ENCODE measurements at places on chromosomes 5 and 9.

DNA sequence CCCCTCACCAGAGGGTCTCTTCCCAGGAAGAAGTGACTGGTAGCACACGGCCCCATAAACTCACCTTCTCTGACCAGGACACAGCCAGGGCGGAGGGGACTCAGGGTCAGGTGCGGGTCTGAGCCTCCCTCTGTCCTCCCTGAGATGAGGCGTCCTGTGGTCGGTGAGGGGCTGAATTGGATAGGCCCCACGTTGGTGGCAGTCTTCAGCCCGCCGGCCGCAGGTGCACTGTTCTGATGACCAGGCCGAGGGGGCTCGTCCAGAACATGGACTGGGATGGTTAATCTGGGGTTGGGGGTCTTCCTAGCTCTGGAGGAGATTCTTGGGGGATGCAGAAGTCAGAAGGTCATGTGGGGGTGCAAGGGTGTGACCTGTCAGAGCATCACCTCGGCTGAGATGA is 102.2 kb upstream of the PPP1R26 start:
- H3K27me3 ChIP-seq, result peaks cover 13% of the 10 kb centered on the region
- H3K4me1 ChIP-seq, result no peaks in the 10 kb centered on the region
- no peak overlapping the region for H3K27ac ChIP-seq
- DNase-seq, result no peak
- no peak overlapping the region for H3K4me3 ChIP-seq

- no peak overlapping the region for H3K27ac ChIP-seq
- no peaks in the 10 kb centered on the region for H3K36me3 ChIP-seq
- no peak overlapping the region for H3K4me3 ChIP-seq
- DNase-seq, result no peak
These were observed 8.1 kb upstream of the CYSTM1 start for GRCh38 chr5:140166911-140167310.

DNA sequence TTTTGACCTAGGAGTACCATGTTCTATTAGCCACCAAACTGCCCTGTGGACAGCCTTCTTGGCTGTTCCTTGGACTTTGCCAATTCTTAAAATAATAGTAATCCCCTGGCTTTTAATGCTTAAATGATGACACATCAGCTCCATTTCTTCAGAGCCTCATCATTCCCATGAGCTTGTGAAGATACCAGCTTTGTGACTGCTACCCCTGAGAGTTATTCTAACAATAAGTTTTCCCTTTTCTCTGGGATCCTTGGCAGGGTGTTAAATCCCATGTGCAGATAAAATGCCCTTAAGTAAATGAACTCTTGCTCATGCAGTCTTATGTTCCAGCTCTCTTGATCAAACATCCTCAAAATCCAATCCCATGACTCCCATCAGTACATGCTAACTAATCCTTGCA is 415.3 kb downstream of the CETN3 start:
- no peak overlapping the region for H3K27ac ChIP-seq
- no peak for DNase-seq
- no peaks in the 10 kb centered on the region for H3K36me3 ChIP-seq
- no peak overlapping the region for H3K4me3 ChIP-seq

DNA sequence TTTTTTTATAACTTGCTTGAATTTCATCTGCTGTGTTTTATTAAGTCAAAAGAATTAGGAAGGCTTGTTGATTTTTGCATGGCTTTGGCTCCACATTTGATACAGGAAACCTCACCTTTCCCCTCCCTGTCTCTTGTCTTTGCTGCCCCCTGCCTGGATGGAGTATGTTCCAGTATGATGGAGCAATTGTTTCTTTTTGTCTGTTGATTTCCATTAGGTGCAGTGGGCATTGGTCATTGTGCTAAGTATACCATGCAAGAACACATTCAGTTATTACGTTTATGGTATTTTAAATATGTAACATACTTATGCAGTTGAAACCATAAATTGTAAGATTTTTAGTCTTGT is 19.6 kb downstream of the TJP2 start:
- H3K4me1 ChIP-seq, result peaks cover 24% of the 10 kb centered on the region
- no peak overlapping the region for H3K4me3 ChIP-seq
- no peak overlapping the region for H3K27ac ChIP-seq
- DNase-seq, result no peak
- no peaks in the 10 kb centered on the region for H3K27me3 ChIP-seq

DNA sequence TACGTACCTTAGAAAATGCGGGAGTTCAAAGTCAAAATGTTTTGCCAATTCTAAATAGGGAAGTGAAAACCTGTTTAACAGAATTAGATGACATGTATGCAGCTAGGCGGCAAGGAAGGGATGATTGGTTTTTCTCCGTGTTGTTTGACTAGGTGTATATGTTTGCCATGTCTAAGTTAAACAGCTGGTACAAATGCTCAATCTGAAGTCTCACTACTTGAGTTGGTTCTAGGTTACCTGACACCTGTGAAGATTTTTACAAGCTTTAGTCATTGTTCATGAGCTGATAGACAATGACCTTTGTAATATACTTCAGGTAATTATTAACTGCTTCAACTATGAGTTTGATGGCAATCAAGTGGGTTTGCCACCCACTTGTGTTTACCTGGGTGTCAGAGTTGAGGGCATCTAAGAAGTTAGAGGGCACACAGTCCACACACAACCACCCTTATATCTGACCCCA is 74.3 kb downstream of the SLC44A1 start:
- H3K4me1 ChIP-seq, result no peaks in the 10 kb centered on the region
- no peak overlapping the region for H3K4me3 ChIP-seq
- H3K27ac ChIP-seq, result no peak overlapping the region
- DNase-seq, result no peak

DNA sequence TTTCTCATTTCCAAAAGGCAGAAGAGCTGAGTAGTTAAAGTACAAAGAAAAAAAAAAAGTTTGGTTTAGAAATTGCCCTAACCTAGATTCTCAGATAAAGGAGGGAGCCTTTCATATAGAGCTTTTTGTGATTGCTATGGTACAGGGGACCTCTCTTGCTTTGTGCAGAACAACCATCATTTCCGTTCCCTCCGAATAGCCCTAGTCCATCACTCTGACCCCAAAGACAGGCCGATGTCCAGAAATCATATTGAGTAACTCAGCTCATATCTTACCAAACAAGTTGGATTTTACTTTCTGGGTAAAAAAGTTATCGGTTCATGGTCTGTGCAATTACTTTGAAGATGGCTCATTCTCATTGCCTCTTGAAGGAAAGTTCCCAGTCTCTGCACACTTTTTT is 36.7 kb upstream of the COL15A1 start:
- peak overlapping the region; percentile 9 for H3K27ac ChIP-seq
- no peaks in the 10 kb centered on the region for H3K27me3 ChIP-seq
- no peaks in the 10 kb centered on the region for H3K4me1 ChIP-seq

DNA sequence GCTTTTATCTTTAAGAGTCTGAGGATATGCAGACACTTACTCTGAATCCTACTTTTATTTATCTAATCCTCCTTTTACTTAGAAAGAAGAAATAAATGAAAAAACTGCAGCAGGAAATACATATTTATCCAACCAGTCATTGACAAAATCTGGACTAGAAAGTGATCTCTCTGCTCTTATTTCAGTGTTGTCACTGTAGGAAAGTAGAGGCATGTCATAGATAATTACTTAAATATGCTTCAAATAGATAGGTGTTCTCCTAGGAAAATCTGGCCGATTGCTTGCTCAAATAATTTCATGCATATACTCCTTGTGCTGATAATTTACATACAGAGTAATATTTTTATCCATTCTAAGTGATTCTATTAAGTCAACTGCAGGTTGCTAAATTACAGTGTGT is 2001.9 kb upstream of the C9orf72 start:
- no peaks in the 10 kb centered on the region for H3K4me1 ChIP-seq
- DNase-seq, result no peak
- no peaks in the 10 kb centered on the region for H3K27me3 ChIP-seq
- H3K4me3 ChIP-seq, result no peak overlapping the region
- no peak overlapping the region for H3K27ac ChIP-seq

- DNase-seq, result no peak
- no peaks in the 10 kb centered on the region for H3K4me1 ChIP-seq
- no peaks in the 10 kb centered on the region for H3K27me3 ChIP-seq
- no peak overlapping the region for H3K27ac ChIP-seq
- no peaks in the 10 kb centered on the region for H3K36me3 ChIP-seq
- H3K4me3 ChIP-seq, result no peak overlapping the region
These were observed 76.1 kb downstream of the SLC44A1 start for GRCh38 chr9:105320568-105320967.

- H3K27me3 ChIP-seq, result no peaks in the 10 kb centered on the region
- H3K27ac ChIP-seq, result peak overlapping the region; percentile 90
- DNase-seq, result peak; percentile 87
- peaks cover 6% of the 10 kb centered on the region for H3K36me3 ChIP-seq
- H3K4me1 ChIP-seq, result peaks cover 61% of the 10 kb centered on the region
These were observed 23.6 kb downstream of the PCDHGC5 start for GRCh38 chr5:141512390-141512910.

- no peak overlapping the region for H3K4me3 ChIP-seq
- H3K36me3 ChIP-seq, result no peaks in the 10 kb centered on the region
- no peak for DNase-seq
- peaks cover 2% of the 10 kb centered on the region for H3K27me3 ChIP-seq
These were observed 202.6 kb downstream of the TSSK1B start for GRCh38 chr5:113232221-113232620.

GRCh38 chr9:94703488-94704140 is 22.9 kb upstream of the AOPEP start:
- no peak for DNase-seq
- no peaks in the 10 kb centered on the region for H3K36me3 ChIP-seq
- no peaks in the 10 kb centered on the region for H3K27me3 ChIP-seq
- no peak overlapping the region for H3K27ac ChIP-seq
- H3K4me3 ChIP-seq, result no peak overlapping the region

- no peaks in the 10 kb centered on the region for H3K36me3 ChIP-seq
- DNase-seq, result no peak
- no peak overlapping the region for H3K27ac ChIP-seq
- H3K4me1 ChIP-seq, result peaks cover 6% of the 10 kb centered on the region
- H3K27me3 ChIP-seq, result no peaks in the 10 kb centered on the region
These were observed 9.2 kb downstream of the ARL15 start for GRCh38 chr5:54301220-54301619.

DNA sequence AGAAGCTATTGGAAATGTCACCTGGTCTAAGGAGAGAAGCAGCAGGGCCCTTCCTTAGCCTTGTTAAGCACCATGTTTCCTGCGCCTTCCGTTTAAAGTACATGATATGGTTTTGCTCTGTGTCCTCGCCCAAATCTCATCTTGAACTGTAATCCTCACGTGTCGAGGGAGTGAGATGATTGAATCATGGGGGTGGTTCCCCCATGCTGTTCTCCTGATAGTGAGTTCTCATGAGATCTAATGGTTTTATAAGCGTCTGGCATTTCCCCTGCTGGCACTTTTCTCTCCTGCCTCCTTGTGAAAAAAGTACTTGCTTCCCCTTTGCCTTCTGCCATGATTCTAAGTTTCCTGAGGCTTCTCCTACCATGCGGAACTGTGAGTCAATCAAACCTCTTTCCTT is 49.7 kb downstream of the PRDM6 start:
- H3K36me3 ChIP-seq, result no peaks in the 10 kb centered on the region
- H3K4me3 ChIP-seq, result no peak overlapping the region
- no peaks in the 10 kb centered on the region for H3K27me3 ChIP-seq
- H3K27ac ChIP-seq, result no peak overlapping the region

GRCh38 chr5:5490774-5491347 is 68.4 kb downstream of the ICE1 start:
- peak; percentile 71 for DNase-seq
- H3K4me1 ChIP-seq, result peaks cover 43% of the 10 kb centered on the region
- no peaks in the 10 kb centered on the region for H3K27me3 ChIP-seq
- H3K27ac ChIP-seq, result peak overlapping the region; percentile 23
- no peak overlapping the region for H3K4me3 ChIP-seq

DNA sequence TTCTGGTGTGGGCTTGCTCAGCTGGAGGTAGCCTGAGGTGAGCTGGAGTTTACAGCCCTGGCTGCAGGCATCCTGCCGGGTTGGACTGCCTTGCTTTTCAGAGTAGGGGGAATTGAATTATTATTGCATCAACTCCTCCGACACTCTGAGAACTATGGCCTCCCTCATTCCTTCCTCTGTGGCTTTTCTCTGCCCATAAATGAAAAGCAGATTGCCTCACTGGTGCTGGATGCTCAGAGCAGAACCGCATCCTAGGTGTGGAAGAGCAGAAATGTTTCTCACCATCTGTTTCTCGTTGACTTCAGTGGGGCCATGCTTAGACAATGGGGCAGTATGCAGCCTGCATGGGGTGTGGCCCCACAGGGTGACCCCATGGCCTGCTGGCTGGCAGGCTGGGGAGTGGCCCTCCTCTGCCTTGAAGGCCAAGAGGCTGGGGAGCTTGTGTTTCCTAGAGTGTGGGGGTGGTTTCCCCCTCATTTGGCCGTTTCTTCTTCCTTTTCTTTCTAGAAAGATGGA is 27.3 kb upstream of the TGFBI start:
- no peak for DNase-seq
- no peaks in the 10 kb centered on the region for H3K27me3 ChIP-seq
- no peak overlapping the region for H3K4me3 ChIP-seq

DNA sequence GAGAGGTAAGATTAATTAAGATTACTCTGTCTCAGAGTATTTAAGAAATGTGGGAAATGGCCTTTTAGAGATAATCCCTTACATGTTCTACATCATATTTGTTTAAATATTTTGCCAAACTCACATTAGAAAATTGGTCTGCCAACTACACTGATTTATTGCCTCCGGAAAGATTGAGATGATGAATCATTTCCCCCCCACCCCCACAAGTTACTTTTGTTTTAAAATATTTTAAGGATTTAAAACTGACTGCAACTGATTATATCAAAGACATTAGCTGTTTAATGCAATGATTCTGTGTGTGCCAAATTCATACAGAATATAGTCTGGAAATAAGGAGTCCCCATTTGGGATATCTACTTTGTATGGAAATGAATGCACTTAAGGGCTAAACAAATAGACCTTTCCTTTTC is 674.4 kb downstream of the PRR16 start:
- no peak for DNase-seq
- H3K4me3 ChIP-seq, result no peak overlapping the region
- H3K4me1 ChIP-seq, result no peaks in the 10 kb centered on the region
- H3K27ac ChIP-seq, result no peak overlapping the region

- H3K27ac ChIP-seq, result no peak overlapping the region
- H3K4me3 ChIP-seq, result no peak overlapping the region
- no peaks in the 10 kb centered on the region for H3K27me3 ChIP-seq
- no peaks in the 10 kb centered on the region for H3K36me3 ChIP-seq
These were observed 164.5 kb downstream of the COL23A1 start for GRCh38 chr5:178425621-178426068.

GRCh38 chr5:133821889-133822288 is 146.5 kb downstream of the C5orf15 start:
- no peak for DNase-seq
- H3K27ac ChIP-seq, result no peak overlapping the region
- H3K27me3 ChIP-seq, result no peaks in the 10 kb centered on the region
- no peaks in the 10 kb centered on the region for H3K36me3 ChIP-seq
- peaks cover 51% of the 10 kb centered on the region for H3K4me1 ChIP-seq
- H3K4me3 ChIP-seq, result no peak overlapping the region

DNA sequence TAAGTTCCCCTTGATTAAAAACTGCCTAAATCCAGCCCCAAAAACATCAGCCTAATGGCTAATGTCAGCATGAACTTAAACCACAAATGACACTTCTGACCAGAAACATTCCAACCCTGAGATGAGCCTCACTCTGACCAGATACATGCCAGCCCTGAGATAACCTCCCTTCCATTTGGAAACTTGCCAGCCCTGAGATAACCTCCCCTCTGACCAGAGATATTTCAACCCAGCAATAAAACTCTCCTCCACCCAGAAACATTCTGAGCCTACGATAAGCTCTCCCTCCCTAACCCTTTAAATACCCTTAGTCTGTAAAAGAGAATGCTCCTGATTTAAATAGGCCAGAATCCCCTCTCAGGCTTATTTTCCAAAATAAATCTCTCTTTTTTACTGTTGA is 1035.7 kb upstream of the NUDT12 start:
- no peaks in the 10 kb centered on the region for H3K4me1 ChIP-seq
- H3K27me3 ChIP-seq, result no peaks in the 10 kb centered on the region
- H3K27ac ChIP-seq, result no peak overlapping the region
- DNase-seq, result no peak
- no peak overlapping the region for H3K4me3 ChIP-seq

- H3K4me3 ChIP-seq, result no peak overlapping the region
- no peak overlapping the region for H3K27ac ChIP-seq
- no peaks in the 10 kb centered on the region for H3K36me3 ChIP-seq
These were observed 330.6 kb downstream of the NR2F1-AS1 start for GRCh38 chr5:93250424-93250823.

All from psoas muscle (tissue), 8 donors.